ENCODE measurements at places on chromosomes 4 and X.

- DNase-seq: no peak
Measured at GRCh38 chr4:73520821-73521220, 39.3 kb downstream of the AFM start.

GRCh38 chrX:110168585-110168984, 149.3 kb downstream of the AMMECR1 start:
- no peak for DNase-seq

- peak; percentile 95 for DNase-seq
Measured at GRCh38 chrX:130091980-130092522, 18.2 kb downstream of the ELF4 start.

DNA sequence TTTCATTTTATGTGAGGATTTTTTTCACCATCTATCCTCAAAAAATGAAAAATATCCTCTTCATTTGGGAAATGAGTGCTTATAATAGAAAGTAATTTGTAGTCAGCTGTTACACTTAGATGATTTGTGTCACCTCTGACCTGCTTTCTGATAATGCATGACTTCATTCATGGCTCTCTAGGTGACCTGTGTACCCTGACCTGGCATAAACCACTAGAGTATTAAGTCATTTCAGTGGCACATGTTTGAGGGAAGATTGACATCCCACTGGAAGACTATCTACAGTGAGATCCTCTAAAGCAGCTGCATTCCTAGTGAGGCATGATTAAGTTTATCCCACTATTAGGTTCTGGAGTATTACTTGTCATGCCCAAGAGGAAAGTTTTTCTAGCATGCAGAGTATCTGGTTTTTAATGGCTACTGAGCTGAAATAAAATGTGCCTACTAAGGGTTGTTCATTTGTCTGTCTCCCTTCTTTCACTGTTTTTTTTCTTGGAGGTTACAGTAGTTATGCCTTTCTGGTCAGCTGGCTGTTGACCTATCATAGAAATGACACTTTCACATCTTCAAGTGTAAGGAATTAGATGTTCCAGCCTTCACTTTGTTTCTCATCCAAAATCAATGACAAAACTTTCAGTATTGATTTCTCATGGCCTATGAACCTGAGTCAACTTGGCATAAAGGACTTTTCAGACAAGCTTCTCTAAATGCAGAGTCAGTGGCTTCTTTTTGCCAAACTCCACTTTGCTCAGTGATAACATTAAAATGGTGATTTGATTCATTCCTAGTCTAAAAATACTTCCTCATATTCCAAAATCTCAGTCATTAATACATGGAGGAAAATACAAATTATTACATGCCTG, 33.1 kb downstream of the TET2 start:
- no peak for DNase-seq

GRCh38 chr4:37989398-37990260, 29.4 kb downstream of the PTTG2 start:
- peak; percentile 75 for DNase-seq

DNA sequence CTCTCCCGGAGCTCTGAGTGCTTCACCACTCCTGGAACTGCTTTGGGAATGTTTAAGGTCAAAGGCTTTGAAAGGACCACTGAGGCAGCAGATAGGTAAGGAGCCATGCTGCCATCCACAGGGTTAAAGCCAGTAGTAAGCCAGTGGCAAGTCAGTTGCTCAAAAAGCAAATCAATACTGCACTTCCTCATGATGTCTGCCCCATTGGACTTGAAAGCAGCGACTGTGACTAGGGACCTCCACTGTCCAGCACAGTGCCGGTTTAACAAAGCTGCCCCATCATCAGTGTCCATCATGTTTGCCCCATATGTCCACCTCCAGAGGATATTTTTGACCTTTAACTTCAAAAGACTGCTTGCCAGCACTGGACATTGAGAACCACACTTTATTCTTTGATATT, 49.9 kb upstream of the FGF13 start:
- DNase-seq: no peak

- DNase-seq: no peak
Measured at GRCh38 chrX:41236629-41237028, 97.3 kb upstream of the DDX3X start.

DNA sequence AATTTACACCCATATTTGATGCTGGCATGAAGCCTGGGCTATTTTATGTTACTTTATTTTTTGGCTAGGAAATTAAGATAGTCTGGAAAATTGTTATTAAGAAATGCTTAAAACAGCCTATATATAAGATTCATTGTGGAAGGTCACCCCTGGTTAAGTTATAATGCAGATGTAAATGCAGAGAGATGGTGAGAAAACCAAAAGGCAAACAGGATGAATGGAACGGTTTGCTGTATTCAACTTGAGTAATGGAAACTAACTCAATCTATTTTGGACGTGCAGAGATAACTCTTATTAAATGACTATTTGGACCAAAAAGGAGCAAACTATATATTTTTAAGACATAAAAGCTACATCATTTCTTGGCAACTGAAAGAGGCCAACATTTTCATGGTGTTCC, 446.3 kb upstream of the FRG1 start:
- DNase-seq: no peak
